ENCODE measurements at places on chromosomes 4 and X. TPM values are rescaled to one million over a fixed set of nuclear protein-coding genes. Genes with fewer than 3 reads are reported as not detected.

Gene TXK
- total RNA-seq = 0.50 TPM

Gene GABRQ
- 7.8 TPM for total RNA-seq

Gene PNMA6A
- 7.1 TPM for total RNA-seq

Gene SMIM31
- total RNA-seq = not detected

Gene EGFL6
- total RNA-seq = 2.6 TPM

Gene IL13RA1
- 6.6 TPM for total RNA-seq

Gene GPRASP1
- total RNA-seq = 1.9 TPM

Gene NCAPG
- total RNA-seq = 40.9 TPM

Gene PDZD4
- 194 TPM for total RNA-seq

Gene NMU
- 47.5 TPM for total RNA-seq

Gene MAGEA9B
- not detected for total RNA-seq

Gene GUCY1B1
- 4.3 TPM for total RNA-seq

Gene MSMO1
- 272 TPM for total RNA-seq

Gene NAT8L
- 7.7 TPM for total RNA-seq

Gene LEF1
- 0.73 TPM for total RNA-seq

Gene EDNRA
- total RNA-seq = 4.5 TPM

Gene CSAG3
- total RNA-seq = not detected

Gene ZNF674
- total RNA-seq = 5.8 TPM

Gene TASL
- total RNA-seq = not detected

Gene RGN
- 6.7 TPM for total RNA-seq

Gene HS3ST1
- total RNA-seq = 0.94 TPM

Gene PRICKLE3
- 13.7 TPM for total RNA-seq

Gene FGB
- total RNA-seq = not detected

Gene CCDC149
- total RNA-seq = 6.4 TPM

Gene OPHN1
- 3.8 TPM for total RNA-seq

Gene TMEM271
- 0.62 TPM for total RNA-seq

Gene SPANXN3
- total RNA-seq = not detected

Gene DMRTC1
- total RNA-seq = not detected

Gene ANOS1
- 68.5 TPM for total RNA-seq

Gene GABRG1
- total RNA-seq = 1.6 TPM

Gene SPANXN4
- total RNA-seq = not detected

Gene COX18
- total RNA-seq = 44.7 TPM

Gene MAGEC2
- total RNA-seq = not detected

Gene XAGE2
- not detected for total RNA-seq

Gene EXOC1L
- total RNA-seq = not detected

Gene TMEM187
- total RNA-seq = 4.4 TPM

All from GM23338 (cell line).